ENCODE measurements at places on chromosomes 2 and 18.

- DNase-seq, result peak; percentile 31
These were observed 16.9 kb upstream of the SULT1C2 start for GRCh38 chr2:108271691-108272253.

DNA sequence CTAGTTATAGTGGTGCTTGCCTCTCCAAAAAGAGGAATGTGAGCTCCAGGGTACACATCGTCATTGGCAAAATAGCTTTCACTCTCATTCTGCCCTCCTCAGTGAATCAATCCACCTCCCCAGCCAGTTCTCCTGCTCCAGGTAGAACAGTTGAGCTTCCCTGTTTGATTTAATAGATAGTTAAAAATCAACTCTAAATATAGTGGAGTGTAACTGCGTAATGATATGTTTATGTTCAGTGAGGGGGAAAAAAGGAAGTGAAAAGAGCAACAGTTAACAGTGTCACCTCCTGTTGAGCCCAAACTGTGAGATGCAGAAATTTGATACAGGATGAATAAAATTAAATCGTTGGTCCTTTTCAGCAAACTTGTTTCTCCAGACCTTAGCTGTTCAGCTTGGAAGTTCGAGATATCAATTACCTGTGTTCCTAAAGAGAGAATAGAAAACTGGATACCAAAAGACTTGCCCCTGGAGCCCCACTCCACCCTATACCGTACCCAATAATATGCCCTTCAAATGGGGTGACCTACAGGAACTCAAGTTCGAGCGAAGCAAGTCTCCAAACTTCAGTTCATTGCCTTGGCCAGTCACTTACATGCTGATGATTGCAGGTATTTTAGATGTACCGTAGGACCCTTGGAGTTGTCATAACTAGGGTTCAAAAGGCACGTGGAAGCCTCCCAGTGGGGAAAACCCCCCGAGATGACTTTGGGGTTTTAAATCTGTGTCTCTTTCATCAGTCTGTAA is 708.4 kb downstream of the RNF144A start:
- DNase-seq, result no peak

- DNase-seq, result no peak
These were observed 135.2 kb downstream of the VWC2L start for GRCh38 chr2:214545898-214546542.

DNA sequence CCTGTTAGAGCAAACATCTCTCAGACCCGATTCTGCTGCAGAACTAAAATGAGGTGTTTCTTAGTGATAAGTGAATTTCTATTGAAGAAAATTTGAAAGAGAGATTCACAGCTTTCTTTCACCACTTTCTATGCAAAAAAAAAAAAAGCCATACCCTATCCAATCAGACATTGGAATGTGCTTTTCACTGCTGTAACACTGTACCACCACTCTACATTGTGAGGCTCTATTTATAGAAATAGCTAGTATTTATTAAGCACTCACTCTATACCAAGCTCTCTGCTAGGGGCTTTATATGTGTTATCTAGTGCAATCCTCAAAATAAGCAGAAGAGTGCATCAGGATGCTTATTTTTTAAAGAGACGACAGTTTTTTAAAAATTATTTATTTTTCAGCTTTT is 580.6 kb upstream of the VRK2 start:
- no peak for DNase-seq

GRCh38 chr2:109135359-109136197 is 6.6 kb downstream of the SH3RF3 start:
- DNase-seq, result no peak

GRCh38 chr18:69127873-69128500 is 272.7 kb upstream of the DOK6 start:
- no peak for DNase-seq

GRCh38 chr2:118179445-118179844 is 91.2 kb downstream of the INSIG2 start:
- no peak for DNase-seq

GRCh38 chr2:122634256-122634655 is 878.8 kb downstream of the TSN start:
- no peak for DNase-seq

DNA sequence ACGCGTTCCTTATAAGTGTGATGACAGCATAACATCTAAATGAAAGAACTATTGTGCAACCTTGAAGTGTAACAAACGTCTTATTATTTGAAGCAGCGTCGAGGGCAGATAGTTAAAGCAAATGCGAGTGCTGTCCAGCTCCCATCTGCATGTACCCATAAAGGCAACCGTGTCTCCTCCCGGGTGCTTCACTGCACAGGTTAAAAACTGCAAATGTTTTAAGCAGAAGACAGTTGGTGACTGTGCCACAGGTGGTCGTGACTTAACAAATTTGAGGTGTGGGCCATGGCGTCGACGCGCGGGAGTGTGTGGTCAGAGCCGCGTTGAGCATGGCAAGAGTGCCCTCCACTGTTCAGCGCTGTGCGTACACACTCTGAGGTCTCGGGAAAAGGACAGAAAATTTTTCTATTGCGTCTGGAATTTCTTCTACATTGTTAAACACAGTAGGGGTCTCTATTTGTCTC is 6.4 kb downstream of the SALL3 start:
- no peak for DNase-seq

GRCh38 chr2:154603682-154604081 is 94.8 kb upstream of the KCNJ3 start:
- DNase-seq, result no peak

DNA sequence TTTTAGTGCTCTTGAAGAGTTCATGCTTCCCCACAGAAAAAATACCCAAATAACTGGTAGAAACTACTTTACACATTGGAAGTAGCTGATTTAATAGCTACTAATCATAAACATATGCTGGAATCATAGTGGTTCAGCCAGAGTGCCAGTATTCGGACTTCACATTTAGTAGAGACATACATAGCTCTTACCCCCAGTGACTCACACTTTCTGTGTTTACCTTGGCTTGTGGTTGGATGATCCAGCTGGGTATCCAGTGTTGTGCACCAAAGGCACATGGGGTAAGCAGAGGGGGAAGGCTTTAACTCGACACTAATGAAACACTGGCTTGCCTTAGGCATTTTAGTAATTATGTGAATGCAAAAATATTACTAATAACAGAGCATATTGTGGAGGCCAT is 18.1 kb downstream of the ARHGAP28 start:
- DNase-seq, result no peak

DNA sequence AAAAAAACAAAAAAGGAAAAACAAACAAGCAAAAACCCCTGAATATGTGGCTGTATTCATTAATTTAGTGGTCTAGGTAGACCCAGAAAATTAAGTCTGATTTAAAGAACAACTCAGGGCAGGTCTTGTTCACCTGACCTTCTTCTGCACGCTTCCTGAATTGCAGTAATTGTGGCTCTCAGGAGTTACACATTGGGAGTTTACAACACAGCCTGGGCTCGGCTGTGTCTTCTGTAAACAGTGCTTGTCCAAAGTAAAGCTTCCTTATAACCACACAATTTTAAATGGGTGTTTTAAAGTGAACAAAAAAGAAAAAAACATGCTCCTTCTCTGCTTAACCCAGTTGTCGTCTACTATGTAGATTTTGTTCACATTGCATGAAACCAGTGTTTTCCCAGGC is 8.3 kb upstream of the MTIF2 start:
- DNase-seq, result no peak

GRCh38 chr2:196954001-196954400 is 27.5 kb upstream of the PGAP1 start:
- no peak for DNase-seq

- DNase-seq, result no peak
These were observed 198.5 kb upstream of the GALNT5 start for GRCh38 chr2:157059036-157059435.

GRCh38 chr2:8543060-8543382 is 138.8 kb upstream of the ID2 start:
- no peak for DNase-seq

- DNase-seq, result no peak
These were observed 53.3 kb downstream of the LONRF2 start for GRCh38 chr2:100268986-100269385.

DNA sequence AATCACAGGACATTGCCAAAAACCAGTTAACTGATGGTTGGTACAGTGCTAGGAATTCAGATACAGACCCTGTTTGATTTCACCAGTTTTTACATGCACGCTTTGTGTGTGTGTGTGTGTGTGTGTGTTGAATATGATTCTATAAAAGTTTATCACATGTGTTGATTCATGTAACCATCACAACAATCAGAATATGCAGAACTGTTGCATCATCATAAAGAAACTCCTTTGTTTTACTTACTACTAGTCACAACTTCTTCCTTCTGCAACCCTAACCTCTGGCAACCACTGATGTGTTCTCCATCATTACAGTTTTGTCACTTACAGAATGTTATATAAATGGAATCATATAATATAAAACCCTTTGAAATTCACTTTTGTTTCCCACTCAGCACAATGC is 144.8 kb upstream of the CYP26B1 start:
- DNase-seq, result no peak

DNA sequence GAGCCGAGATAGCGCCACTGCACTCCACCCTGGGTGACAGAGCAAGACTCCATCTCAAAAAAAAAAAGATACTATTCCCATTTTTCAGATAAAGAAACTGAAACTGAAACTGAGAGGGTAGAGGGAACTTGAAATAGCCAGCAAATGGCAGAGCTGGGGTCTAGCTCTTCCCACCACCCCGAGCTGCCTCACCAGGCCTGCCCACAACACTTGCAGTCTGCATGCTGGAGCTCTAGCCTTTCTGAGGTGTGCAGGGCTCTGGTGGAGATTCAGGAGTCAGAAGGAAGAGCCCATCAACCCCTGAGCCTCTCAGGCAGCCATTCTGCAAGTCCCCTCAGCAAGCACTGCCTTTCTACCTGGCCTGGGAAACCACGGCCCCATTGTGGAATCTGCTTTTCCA is 14.3 kb downstream of the EDAR start:
- no peak for DNase-seq

GRCh38 chr18:69951182-69951581 is 3.5 kb upstream of the CD226 start:
- DNase-seq, result no peak

DNA sequence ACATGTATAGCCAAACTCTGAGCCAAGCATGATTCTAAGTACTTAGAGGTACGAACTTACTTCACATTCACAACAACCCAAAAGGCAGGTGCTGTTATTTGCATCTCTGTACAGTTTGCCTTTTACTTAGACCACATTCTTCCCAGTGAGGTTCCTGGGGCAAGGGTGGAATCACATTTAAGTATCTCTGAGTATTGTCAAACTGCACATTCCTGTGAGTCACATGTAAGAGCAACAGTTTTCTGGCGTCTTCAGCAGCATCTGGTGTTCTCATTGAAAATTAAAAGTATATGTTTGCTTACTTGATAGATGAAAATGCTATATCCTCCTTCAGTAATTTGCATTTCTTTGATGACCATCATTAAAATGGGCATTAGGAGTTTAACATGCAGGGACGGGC is 119.1 kb downstream of the UXS1 start:
- no peak for DNase-seq

- DNase-seq, result no peak
These were observed 67.4 kb downstream of the MEP1B start for GRCh38 chr18:32257084-32257785.

DNA sequence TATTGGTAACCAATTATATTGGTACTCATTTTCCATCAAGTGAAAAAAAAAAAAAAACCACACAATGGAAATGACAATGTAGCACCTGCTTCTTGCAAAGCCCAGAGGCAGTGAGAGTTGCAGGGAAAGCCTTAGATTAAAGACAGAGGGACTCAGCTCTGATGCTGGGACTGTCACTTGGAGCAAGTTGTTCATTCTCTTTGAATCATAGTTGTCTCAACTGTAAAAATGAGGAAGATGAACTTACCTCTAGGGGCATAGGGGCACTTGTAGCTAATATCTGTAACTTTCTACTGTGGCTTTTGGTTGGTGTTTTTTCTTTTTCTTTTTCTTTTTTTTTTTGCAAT is 81.4 kb upstream of the LPIN2 start:
- DNase-seq, result no peak

DNA sequence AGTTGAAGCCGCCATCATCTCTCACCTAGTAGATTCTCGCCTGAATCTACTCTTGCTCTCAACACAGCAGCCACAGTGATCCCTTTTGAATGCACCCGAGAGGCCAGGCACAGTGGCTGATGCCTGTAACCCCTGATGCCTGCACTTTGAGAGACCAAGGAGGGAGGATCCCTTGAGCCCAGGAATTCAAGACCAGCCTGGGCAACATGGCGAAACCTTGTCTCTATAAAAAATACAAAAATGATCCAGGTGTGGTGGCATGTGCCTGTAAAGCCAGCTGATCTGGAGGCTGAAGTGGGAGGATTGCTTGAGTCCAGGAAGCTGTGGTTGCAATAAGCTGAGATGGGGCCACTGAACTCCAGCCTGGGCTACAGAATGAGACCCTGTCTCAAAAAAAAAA is 60.3 kb upstream of the EML4 start:
- no peak for DNase-seq

DNA sequence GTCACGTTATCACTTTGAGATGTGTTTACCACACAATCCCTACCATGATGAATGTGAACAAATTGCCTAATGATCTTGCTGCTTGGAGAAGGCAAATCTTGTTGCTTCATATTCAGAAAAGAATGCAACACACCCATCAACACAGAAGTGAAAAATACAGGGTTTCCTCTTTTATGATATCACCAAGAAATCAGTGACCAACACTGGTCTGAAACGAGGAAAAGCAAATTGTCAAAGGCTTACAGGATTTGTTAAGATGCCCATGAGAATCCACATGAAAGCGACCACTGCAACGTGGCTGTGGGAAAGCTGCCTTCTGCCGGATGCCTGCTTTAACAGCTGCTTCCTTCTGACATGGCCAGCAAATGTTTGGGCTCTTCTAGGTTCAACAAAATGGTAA is 397.6 kb upstream of the LRATD1 start:
- DNase-seq, result no peak

- DNase-seq, result no peak
These were observed 185.3 kb downstream of the PRKCE start for GRCh38 chr2:45836740-45837139.

- no peak for DNase-seq
These were observed 6.5 kb upstream of the MTERF4 start for GRCh38 chr2:241108271-241109209.

DNA sequence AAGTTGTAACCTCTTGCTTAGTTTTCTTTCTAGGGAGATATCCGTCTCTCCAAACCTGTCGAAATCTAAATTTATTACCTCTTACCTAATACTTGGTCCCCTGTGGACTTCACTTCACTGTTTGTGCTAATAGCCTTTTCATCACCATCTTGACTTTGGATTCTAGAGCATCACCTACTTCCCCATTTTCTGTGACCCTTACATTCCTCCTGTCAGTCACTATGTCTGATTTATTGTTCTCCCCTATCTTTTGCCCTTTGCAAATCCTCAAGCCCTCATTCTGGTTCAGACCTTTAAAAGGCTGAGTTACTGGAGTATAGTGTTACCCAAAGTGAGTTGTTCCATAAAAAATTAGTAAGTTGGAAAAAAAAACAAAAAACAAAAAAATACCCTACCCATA is 7.5 kb downstream of the MYO1B start:
- no peak for DNase-seq

GRCh38 chr2:13666582-13667414 is 950.1 kb downstream of the TRIB2 start:
- DNase-seq, result no peak
